Substantia nigra (tissue), 51 donors: ENCODE measurements at places on chromosomes 4 and X.

- no peak for DNase-seq
Observed at GRCh38 chr4:89539374-89539773, 231.8 kb upstream of the GPRIN3 start.

GRCh38 chrX:10744007-10744406, 123.6 kb upstream of the MID1 start:
- DNase-seq = no peak

- DNase-seq = no peak
Observed at GRCh38 chr4:146308951-146309350, 94.6 kb downstream of the REELD1 start.

- DNase-seq = no peak
Observed at GRCh38 chr4:169259271-169259670, 11.5 kb downstream of the SH3RF1 start.

DNA sequence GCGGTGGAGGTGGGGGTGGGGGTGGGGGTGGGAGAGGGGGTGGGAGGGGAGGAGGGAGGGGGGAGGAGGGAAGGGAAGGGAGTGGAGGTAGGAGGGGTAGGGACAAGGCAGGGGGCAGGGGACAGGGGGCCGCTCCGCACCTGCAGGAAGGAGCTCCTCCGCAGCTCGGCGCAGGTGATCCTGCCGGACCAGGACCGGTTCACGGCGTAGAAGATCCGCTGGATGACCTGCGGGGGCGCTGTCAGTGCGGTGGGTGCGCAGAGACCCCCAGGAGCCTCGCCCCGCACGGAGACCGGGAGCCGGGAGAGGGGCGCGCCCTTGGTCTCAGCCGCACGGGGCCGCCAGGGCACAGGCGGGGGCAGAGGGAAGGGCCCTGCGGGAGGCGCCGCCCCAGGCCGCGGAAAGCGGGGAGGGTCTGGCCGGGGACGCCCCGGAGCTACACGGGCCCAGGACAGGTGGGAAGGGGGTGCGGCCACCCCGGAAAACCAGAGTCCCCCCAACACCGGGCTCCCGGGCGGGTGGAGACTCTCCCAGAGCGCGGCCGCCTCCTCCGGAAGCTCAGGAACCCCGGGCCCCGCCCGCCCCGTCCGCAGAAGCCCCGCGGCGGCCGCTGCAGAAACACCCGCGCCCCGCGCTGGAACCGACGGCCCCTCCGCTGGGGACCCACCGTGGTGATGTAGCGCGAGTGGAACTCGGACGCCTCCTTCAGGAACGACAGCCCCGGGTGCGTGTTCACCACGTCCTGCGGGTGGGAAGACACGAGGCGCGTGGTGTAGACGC, 27.6 kb upstream of the GTPBP6 start:
- no peak for DNase-seq

DNA sequence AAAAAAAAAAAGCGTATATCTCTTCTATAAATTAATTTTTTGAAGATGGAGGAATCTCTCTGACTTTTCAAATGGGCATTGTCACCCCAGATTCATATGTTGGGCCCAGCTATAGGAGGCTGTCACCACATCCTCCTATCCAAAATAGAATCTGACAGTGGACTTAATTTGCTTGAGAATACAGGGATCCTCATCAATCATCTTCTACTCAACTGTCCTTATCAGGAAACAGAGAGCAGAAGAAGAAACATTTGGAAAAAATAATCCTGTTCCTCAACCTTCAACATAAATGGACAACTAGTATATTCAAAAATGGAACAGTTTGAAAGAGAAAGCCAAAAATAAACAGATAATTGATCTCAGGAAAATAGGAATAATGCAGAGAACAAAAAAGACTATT, 725.4 kb upstream of the INTU start:
- DNase-seq = no peak

DNA sequence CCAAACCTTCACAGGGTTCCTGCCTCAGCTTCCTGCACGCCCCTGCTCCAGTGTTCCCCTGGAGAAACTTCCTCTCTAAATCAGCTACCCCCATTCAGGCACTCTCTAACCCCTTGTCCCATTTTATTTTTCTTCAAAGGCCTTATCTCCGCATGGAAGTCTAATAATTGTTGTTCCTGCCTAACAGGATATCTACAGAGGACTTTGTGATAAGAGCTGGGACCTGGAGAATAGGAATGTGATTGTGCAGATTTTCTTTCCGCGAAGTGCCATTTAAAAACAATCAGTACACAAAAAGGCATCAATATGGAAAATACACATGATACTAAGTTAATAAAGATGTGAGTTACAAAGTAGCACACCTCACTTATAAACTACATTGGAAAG, 32.6 kb downstream of the LDB2 start:
- DNase-seq = no peak

DNA sequence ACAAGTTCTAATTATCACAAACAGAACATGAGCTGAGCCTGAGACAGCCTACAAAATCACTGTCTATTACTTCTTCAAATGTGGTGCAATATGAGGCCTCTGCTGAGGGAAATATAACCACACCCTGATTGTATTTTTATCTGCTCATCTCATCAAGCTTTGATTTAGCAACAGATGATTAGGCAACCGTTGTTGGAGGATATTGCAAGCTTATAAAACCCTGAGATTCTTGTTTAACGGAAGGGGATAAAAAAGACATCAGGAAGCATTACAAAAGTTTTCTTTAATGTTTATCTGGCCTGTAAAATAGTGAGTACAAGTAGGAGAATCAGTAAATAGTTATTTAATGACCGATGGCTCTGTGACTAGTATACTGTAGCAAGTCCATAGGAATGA, 108.5 kb downstream of the ZNF330 start:
- no peak for DNase-seq

GRCh38 chr4:26962720-26963119, 102.1 kb downstream of the STIM2 start:
- no peak for DNase-seq
